ENCODE measurements at places on chromosomes 2 and 18.

- DNase-seq: no peak
Observed at GRCh38 chr18:39845106-39845505, 2109.9 kb upstream of the PIK3C3 start.

DNA sequence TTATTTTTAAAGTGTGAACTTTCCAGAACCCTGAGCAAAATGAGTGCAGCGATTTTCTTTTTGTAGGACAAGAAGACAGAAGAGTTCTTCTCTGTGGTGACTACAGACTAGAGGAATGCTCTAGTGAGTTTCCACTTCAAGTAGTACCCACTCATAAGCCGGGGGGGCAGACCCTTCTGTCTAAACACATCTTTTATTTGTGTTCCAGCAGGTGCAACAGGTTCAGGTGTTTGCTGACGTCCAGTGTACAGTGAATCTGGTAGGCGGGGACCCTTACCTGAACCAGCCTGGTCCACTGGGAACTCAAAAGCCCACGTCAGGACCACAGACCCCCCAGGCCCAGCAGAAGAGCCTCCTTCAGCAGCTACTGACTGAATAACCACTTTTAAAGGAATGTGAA, 25.2 kb downstream of the PTRHD1 start:
- DNase-seq: no peak

DNA sequence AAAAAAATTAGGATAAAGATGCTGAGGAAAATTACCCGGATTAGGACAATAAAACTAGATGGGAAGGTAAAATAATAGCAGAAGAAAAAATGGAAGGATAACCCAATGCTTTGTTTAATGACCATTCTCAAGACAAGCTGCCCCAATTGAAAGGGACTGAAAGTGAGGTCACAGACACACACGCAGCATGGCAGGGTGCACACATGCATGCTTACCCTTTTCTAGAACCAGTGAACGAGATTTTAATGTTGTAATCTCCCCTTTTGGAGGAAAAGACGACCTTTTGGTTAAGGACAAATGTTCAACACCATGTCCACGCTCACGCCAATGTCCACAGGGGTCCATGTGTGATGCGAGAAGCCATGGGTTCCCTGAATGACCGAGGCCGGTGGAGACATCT, 70.9 kb downstream of the DDX1 start:
- no peak for DNase-seq

DNA sequence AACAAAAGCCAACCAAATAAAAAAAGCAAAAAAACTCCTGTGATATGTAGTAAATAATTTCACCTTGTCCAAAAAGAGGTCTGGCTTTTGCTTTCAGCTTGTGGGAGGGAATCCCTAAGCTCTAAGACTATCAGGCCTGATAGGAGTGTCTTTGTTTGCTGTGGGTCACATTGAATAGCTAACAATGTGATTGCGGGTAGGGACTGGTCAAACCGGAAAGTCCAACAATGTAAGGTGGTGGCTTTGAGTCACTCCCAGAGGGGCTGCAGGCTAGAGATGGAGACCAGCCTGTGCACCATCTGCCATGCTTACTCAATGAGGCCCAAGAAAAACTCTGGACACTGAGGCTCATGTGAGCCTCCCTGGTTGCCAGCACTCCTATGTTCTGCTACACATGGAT, 192.9 kb downstream of the TFCP2L1 start:
- no peak for DNase-seq

DNA sequence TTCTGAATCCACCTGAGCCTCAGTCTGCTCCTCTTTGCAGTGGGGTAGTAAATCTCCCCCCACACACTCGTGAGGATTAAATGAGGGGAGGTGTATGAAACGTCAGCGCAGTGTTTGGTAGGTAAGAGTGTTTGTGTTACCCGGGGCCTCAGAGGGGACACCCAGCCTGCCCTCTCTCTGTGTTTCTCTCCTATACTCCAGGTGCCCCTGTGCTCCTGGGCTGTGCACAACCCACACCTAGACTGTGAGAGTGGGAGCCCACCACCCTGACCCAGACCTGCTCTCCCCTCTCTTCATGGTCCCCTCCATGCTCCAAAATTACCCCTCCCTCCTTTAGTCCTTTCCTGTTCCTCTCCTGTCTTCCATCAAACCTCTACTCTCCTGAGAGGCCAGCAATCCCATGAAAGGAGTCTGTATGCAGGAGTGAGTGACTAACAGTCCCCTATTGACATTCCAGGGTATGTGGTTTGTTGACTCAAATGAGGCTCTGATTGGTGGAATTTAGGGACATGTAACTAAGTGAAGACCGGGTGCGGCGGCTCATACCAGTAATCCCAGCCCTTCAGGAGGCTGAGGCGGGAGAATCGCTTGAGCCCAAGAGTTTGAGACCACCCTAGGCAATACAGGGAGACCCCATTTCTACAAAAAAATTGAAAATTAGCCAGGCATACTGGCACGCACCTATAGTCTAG, 10.4 kb downstream of the CIB4 start:
- DNase-seq: no peak

- DNase-seq: no peak
Observed at GRCh38 chr2:43984533-43984932, 11.3 kb downstream of the LRPPRC start.

- no peak for DNase-seq
Observed at GRCh38 chr18:1050012-1050657, 145.5 kb downstream of the ADCYAP1 start.

DNA sequence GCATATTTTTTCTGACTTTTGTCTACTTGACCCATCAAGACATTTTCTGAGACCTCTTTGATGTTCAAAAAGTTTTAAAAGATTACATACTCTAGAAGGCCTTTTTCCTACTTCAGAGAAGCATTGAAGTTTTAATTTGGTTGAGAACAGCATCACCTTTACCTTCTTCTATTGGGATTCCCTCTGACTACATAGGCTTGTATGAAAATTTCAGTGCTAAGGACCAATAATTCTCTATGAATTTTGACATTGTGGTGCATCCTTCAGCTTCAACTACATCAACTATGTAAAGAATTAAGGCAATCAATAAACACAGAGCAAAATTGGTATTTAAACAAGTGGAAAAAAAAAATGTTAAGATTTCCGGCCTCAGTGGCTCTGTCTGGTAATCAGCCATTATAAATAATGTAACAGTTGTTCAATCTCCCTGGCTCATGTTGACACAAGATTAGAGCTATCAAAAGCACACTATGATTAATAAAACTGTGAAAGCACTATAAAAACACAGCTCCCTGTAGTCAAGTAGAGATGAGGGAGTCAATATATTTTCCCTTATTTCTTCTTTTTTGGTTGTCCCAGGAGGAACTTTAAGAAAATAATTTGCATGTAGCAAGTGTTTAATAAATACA, 627.0 kb upstream of the SYT4 start:
- DNase-seq: no peak

DNA sequence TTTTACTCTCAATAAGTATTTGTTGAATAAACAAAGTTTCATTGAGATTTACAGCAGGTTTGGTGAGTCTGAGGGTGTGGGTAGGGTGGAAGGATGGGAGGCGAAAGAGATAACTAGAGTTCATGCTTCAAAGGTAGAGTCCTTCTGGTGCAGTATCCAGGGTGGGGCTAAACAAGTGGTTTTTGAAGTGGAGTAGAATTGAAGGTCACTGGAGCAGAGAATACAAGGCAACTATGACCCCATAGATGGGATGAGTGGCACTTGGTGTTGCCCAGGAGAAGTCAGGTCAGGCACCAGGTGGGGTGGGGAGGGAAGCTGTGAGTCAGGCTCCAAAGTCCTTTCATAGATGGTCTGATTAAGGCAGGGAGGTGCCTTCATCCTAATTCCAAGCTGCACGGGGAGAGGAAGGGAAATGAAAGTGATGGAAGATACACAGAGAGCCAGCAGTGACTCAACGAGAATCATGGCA, 6.6 kb upstream of the CAB39 start:
- no peak for DNase-seq

GRCh38 chr2:181235683-181236459, 221.3 kb upstream of the ITGA4 start:
- no peak for DNase-seq

DNA sequence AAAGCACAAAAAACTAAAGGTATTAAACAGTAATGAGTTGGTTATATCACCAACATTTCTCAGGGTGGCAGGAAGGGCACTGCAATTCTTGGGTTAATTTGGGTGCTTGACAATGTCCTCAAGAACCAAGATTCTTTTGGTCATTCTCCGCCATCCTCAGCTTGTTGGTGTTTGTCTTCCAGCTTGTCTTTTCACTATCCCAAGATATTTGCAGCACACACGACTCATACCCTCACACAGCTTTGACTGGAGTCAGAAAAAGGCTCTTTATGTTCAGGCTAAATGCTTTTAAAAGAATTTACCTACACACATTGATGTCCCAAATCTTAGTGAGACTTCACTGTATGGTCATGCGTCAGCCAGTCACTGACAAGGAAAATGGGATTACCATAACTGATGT, 12.5 kb downstream of the GREB1L start:
- DNase-seq: no peak

DNA sequence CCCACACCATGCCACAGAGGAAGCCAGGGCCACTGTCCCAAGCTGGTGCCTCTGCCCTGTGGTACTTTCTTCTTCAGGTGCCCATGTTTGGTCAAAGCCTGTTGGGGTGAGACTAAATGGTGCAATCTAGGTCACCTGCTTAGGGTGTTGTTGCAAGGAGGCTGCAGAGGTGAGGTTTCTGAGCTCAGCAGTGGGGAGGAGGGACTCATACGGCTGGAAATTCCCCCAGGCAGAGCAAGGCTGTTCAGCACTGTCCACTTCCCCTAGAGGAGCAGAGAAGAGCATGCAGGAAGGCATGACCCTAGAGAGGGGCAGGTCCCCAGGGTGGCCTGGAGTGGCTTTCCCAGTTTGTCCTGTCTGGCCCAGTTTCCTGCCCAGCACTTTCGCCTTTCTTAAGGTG, 211.0 kb downstream of the HAUS1 start:
- DNase-seq: no peak

GRCh38 chr2:226702376-226702775, 97.2 kb downstream of the IRS1 start:
- DNase-seq: no peak

- no peak for DNase-seq
Observed at GRCh38 chr18:49846361-49846662, 33.0 kb upstream of the ACAA2 start.

- no peak for DNase-seq
Observed at GRCh38 chr2:236687296-236687965, 117.8 kb downstream of the ACKR3 start.

DNA sequence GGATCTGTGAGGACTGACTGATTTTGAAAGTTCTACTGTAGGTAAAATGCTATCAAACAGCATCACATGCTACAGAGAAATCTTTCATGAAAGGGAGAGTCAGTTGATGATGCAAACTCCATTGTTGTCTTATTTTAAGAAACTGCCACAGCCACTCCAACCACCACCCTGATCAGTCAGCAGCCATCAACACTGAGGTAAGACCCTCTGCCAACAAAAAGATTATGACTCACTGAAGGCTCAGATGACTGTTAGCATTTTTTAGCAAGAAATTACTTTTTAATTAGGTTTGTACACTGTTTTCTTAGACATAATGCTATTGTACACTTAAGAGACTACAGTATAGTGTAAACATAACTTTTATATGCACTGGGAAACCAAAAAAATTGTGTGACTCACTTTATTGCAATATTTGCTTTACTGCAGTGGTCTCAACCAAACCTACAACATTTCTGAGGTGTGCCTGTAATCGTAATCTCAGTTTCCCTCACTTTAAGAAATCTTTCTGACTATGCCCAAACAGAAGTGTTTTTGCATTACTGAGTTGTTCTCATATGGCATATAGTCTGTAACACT, 42.8 kb downstream of the METTL8 start:
- no peak for DNase-seq

GRCh38 chr2:178320011-178320585, 125.8 kb downstream of the OSBPL6 start:
- no peak for DNase-seq

- DNase-seq: no peak
Observed at GRCh38 chr2:26355038-26355995, 8.7 kb upstream of the ADGRF3 start.

- DNase-seq: no peak
Observed at GRCh38 chr2:3062476-3063260, 314.9 kb downstream of the EIPR1 start.

DNA sequence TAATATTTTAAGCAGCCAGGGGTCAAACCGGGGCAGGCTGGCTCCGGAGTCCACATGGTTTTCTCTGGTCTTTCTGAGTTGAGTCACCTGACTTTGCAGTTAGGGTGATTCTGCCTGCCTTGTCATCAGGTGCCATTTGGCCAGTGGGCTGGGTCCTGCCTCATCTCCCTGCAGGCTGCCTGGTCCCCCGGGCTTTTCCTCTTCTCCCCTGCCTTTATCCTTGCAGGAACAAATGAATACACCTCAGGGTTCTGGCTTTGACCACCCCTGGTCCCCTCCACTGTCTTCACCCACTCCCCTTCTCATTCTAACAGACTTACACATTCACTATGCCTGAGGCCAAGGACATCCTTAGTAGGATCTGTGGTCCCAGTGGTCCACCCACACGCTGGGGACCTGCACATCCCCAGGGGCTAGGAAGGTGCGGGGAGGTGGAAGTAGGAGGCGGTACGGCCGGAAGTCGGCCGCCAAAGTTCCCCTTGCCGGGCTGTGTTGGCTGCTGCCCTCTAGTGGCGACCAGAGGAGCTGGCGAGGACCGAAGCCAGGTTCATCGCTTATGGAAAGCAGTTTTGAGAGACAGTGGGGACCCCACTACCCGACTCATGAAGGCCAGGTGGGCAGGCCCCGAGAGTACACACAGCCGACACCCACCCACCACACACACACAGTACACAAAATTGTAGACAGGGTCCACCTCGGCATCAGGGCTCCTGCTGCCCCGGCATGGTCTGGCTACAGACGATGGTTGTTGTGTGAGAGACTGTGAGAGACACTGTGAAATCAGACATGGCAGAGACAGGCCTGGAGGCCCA, 6.3 kb upstream of the TEX261 start:
- DNase-seq: peak; percentile 60

DNA sequence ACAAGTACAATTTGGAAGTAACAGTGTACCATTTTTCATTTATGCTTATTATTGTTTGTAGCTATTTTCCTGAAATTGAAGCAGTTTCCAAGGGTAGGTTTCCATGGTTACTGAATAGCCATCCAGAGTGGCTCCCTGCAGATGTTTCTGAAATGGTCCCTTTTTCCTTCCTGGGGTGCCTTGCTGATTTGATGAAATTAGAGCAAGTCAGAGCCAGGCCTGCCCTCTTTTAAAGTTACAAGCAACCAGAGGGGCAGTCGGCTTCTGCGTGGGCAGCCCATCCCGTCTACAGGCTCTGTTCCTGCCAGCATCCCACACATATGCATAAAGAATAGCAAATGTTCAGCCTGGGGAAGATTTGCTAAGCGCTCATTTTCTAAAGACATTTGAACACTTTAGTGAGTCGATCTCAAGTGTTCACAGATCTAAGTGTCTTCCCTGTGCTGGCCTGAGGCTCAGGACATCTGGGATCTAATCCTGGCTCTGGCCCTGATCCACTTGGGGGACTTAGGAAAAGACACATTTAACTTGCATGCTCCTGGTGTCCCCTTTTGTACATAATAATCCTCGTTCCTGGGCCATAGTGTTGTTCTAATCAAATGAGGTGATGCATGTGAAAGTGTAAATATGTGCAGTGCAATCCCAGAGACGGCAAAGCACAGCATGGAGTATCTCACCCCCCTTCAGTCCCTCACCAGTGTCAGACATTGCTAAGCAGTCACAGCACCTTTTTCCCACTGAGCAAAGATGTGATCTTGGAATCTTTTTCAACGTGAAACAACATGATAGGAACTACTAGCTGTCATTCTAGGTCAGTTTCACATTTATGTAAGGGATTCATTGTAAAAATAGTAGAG, 92.2 kb downstream of the STPG4 start:
- no peak for DNase-seq

- DNase-seq: no peak
Observed at GRCh38 chr2:137255990-137256389, 490.6 kb downstream of the THSD7B start.

All from stimulated activated CD8-positive, alpha-beta memory T cell treated with anti-CD3 and anti-CD28 coated beads, Interleukin-4, amount 100 ng/mL, for 4 hours (primary cell).